T-helper 1 cell treated with Interleukin-12 subunit alpha and Interleukin-12 subunit beta and Interleukin-4 antibody, amounts not matched to agents 30 ng/mL and 1 ng/mL, for 36 hours (primary cell): ENCODE measurements at places on chromosomes 2 and 18. TPM values are rescaled to one million over a fixed set of nuclear protein-coding genes. Genes with fewer than 3 reads are reported as not detected.

ST8SIA5 gene
- 0.32 TPM in 1 of 2 replicates, not detected in the other for total RNA-seq

TNFAIP6 gene
- total RNA-seq: not detected in 2 replicates

SRD5A2 gene
- total RNA-seq: not detected in 2 replicates

G6PC2 gene
- not detected in 2 replicates for total RNA-seq

CYBRD1 gene
- 0.76 and 0.96 TPM in 2 replicates for total RNA-seq

SCN7A gene
- total RNA-seq: not detected in 2 replicates

DCDC2C gene
- total RNA-seq: not detected in 2 replicates

ARHGAP28 gene
- not detected in 2 replicates for total RNA-seq

RIT2 gene
- total RNA-seq: not detected in 2 replicates

CELF4 gene
- total RNA-seq: not detected in 2 replicates

CXCR1 gene
- 0.54 and 0.76 TPM in 2 replicates for total RNA-seq

MAPK4 gene
- not detected in 2 replicates for total RNA-seq

PPP1R1C gene
- total RNA-seq: not detected in 2 replicates

MDH1B gene
- total RNA-seq: 0.15 TPM in 1 of 2 replicates, not detected in the other

RGPD8 gene
- total RNA-seq: 8.4 and 9.9 TPM in 2 replicates

IER3IP1 gene
- total RNA-seq: 12.6 and 13.2 TPM in 2 replicates

FKBP1B gene
- total RNA-seq: 0.66 and 1.4 TPM in 2 replicates

KHK gene
- 12.4 and 14.3 TPM in 2 replicates for total RNA-seq
